Fibroblast of upper back skin (primary cell): ENCODE measurements at places on chromosomes 2 and 18.

DNA sequence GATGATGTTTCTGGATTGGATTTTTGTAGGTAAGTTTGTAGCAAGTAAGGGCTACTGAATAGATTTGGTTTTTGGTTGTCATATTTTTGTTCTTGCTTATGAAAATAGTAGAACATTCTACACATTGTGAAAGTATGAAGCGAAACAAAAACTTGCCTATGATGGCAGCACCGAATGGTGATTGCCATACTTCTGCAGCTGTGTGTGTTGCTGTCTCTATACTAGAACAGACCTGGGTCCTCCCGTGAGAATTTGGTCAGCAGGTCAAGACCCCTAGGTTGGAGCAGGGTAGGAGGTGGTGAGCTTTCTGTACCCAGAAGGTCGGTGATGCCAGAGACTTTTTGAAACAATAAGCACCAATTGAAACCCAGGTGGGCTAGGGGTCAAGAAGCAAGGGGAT is 322.6 kb downstream of the PRKCE start:
- no peak for DNase-seq

DNA sequence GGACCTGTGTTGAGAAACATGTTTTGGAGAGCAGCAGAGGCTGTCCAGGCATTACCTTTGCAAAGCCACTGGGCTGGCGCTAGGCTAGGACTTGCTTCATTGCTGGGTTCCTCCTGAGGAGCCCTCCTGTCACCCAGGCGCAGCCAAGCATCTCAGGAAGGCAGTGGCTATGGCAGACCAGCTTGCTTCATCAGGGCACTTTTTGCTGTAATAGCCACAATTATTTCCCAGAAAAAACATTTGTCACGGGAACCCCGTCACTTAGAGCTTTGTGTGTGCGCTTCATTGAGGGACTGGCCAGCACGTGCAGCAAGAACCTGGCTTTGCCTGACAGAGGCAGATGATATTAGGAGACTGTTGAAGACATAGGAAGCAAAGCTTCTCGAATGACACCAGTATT is 36.4 kb downstream of the SLC20A1 start:
- no peak for DNase-seq

DNA sequence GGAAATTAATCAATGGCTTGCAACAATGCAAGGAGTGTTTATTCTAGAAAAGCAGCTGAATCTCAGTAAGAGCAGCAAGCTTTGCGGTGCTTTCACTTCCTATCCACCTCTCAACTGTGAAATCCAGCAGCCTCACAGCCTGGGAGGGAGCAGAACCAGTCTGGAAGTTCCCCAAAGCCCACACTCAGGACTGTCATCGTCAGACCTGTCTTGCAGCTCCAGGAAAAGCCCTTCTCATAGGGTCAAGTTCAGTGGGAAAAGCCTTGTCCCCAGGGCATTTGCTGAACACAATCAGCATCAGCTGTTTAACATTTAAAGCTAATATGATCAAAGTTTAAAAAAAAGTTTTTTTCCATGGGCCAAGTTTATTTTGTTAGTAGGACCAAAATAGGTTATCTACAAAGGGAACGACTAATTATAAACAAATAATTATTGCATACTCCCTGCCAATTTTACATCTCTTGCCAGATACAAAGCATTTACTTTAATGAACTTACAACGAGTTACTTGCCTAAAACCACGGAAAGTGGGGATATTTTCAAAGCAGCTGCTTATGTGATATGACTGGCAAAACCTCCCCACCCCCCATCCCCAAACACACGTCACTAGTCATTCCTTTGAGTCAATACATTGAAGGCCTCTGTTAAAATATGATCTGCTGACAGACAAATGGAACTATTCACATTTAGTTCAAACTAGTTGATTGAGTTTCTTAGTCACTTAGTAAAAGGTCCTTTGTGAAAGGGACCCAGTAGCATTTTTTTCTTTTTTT is 36.8 kb downstream of the PARD6G start:
- peak; percentile 16 for DNase-seq

DNA sequence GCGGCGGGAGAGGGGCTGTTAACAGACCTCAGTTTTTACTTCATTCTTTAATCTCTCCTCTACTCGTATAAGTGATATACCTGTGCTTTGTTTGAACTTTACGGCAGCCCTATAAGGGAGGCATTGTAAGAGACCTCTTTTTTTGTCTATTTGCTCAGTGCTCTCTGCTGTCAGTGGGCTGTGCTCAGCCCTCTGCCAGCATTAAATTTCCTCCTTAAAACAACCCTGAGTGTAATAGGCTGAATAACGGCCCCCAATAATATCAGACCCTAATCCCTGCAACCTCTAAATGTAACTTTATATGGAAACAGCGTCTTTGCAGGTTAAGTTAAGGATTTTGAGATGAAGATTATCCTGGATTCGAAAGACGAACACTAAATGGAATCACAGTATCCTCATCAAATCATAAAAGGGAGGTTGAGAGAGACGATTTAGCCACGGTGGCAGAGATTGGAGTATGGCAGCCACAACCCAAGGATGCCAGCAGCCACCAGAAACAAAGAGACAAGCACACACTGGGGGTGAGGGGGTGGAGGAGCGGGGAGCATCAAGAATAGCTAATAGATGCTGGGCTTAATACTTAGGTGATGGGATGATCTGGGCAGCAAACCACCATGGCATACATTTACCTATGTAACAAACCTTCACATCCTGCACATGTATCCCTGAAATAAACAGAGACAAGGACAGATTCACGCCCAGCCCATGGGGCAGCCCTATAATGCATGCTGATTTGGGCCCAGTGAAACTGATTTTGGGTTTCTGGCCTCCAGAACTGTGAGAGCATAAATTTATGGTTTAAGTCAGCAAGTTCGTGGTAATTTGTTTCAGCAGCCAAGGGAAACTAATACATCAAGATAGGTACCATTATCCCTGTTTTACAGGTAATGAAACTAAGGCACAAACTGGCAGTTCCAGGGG is 894 bp upstream of the FARSB start:
- DNase-seq: no peak

GRCh38 chr2:60350791-60351190 is 202.7 kb downstream of the BCL11A start:
- DNase-seq: no peak

- DNase-seq: no peak
Measured at GRCh38 chr2:121359716-121360565, 74.9 kb upstream of the TFCP2L1 start.
